ENCODE measurements at places on chromosomes 7 and 10.

DNA sequence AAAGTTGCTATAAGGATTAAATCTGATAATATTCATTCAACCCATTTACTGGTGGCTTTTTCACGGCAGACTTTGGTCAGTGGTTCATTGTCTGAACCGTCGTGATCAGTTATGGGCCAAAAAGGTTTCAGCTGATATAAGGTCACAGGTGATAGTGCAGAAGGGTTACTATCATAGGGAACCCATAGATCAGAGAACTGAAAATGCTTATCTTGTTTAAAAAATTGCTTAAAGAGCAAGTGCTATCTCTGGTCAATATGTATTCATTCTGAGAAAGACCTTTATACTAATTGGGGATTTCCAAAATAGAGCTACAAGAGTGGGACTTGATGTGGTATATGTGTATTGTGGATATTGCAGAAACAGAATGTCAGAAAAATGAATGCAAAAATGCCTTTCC is 147.8 kb upstream of the SEMA3E start:
- no peak for DNase-seq

DNA sequence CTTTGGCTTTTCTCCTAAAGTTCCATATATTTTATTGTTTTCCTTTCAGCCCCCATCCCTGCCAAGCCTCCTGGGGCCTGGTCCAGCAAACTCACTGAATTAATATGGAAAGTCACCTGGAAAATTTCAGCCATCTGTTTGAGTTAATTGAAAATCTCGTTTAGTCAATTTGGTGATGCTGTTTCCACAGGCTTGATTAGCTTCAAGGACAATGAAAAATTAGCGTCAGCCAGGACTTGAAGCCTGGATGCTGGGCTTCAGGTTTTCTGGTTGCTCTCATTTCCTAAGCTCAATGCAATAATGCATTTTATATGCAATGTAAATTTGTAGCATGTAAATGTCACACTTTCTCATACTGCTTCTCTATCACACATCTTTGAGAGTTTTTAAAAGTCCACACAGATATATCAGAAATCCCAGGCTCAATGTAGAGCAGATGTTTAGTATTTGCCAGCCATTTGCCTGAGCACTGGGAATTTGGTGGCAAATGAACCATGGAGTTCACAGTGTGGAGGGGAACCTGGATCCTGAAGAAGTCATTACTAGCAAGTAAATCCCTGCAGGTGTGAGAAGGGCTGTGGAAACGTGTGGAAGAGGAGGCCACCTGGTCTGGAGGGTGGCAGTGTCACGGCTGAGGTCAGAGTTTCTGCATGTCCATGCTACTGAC is 228.5 kb downstream of the PAXIP1 start:
- no peak for DNase-seq

DNA sequence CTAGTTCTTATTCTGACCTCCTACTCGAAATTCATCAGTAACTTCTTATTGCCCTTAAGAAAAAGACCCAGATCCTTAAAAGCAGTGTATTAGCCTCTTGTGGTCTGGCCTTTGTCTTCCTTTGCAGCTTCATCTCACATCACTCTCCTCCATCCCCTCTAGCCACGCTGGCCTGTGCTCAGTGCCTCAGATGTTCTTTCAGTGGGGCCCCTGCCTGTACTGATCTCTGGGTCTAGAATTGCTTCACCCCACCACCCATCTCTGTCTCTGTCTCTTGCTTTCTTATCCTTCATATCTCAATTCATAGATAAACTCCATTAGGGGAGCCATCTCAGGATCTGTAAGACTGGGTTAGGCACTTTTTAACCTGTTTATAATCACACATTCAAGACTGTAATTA is 1178.5 kb upstream of the C7orf33 start:
- no peak for DNase-seq

DNA sequence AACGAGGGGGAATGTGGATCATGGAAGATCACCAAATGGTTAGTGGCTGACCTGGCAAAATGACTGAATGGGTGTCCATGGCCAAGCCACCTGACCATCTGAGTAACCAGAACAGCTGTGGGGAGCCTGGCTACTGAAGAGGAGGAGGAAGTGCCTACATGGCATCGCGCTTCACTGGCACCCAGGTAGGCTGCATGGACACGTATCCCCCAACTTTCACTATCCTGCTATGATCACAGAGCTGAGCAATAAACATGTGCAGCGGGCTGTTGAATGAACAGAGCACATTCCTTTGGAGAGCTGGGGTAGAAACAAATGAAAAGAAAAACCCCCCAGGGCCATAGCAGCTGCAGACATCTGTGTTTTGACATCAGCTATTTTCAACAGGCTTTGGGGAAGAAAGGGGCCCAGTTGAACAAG is 6.5 kb downstream of the AKR1B1 start:
- DNase-seq: peak; percentile 19

DNA sequence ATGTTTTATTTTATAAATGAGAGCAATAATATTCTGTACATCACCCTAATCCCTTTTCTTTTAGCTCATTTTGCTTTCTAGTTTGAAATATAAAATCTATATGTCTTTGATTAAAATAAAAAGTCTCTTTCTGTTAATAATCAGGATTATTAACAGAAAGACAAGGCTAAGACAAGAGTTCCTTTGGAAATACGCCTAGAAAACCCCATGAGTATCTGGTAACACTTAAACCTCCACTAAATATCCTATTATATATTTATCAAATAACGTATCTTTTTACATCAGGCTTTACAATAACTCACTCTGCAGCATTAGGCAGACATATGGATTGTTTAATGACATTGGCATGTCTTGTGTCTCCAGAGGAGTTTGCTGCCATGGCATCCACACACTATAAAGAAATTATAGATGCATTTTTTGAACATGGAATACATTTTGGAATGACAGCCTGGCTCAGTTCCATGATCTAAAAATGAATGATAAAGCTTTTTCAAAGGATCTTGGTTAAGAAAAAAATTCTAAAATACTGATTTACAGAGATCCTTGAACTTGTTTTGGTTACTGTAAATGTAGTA is 98.7 kb downstream of the TMEM26 start:
- peak; percentile 82 for DNase-seq

DNA sequence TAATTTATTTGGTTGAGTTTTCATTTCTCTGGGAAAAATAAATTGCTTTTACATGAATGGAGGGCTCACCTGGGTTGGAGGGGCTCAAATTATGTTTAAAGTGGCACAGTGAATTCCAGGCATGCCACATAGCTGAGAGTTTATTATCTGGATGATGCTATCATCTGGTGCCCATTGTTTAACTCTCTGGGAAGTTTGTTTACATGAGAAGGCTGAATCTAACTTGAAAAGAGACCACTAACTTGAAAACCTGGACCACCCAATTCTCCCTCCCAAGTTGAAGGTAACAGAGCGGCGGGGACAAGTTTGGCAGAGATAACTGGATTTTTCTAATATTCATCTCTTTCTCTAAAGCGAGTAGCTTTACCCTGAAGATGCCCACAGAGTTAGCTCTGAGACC is 321.5 kb upstream of the GHITM start:
- no peak for DNase-seq

DNA sequence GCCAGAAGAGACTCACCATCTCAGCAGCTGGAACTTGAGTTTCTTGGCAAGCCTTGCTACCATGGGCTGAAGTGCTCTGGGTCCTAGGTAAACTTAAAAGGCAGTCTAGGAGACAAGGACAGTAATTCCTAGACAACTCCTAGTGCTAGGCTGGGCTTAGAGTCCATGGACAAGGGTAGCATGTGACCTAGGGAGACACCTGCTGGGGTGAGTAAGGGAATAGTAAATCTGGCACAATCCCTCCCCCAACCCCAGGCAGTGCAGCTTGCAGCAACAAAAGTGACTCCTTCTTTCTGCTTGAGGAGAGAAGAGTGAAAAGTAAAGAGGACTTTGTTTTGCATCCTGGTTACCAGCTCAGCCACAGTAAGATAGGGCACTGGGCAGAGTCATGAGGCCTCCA is 316.5 kb upstream of the IMMP2L start:
- no peak for DNase-seq

DNA sequence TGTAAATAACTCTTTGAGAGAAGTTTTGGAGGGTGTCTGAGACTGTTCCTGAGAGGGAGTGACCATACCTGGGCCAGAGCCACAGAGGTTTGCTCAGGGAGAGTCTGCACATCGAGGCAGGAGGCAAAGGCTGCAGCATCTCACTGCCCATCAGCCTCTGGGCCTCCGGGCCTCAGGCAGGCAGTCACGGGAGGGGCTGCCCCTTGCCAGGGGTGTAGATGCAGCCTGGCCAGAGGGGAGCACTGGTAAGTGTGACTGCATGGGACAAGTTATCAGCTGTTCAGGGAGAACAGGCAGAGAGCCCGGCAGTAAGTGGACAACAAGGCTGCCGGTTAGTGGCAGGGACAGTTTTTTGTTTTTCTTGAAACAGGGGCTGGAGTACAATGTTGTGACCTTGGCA is 55.9 kb downstream of the ZNF467 start:
- DNase-seq: no peak

- no peak for DNase-seq
These were observed 170.4 kb upstream of the C7orf33 start for GRCh38 chr7:148419856-148420832.

DNA sequence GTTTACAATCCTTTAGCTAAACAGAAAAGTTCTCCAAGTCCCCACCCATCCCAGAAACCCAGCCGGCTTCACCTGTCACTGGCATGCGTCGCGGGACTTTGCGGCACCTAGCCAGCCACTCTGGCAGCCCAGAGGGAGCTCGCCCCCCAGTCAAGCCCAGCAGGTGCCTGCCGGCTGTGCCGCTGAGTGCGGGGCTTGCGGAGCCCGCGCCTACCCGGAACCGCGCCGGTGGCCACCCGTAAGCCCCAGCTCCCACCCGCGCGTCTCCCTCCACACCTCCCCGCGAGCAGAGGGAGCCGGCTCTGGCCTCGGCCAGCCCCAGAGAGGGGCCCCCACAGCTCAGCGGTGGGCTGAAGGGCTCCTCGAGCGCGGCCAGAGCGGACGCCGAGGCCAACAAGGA is 446.1 kb downstream of the GRM8 start:
- no peak for DNase-seq

- DNase-seq: no peak
These were observed 167.7 kb upstream of the WDR11 start for GRCh38 chr10:120683454-120683853.

- no peak for DNase-seq
These were observed 434.7 kb upstream of the GRM3 start for GRCh38 chr7:86209036-86209435.

- peak; percentile 70 for DNase-seq
These were observed 109.4 kb upstream of the LANCL2 start for GRCh38 chr7:55255496-55256445.

DNA sequence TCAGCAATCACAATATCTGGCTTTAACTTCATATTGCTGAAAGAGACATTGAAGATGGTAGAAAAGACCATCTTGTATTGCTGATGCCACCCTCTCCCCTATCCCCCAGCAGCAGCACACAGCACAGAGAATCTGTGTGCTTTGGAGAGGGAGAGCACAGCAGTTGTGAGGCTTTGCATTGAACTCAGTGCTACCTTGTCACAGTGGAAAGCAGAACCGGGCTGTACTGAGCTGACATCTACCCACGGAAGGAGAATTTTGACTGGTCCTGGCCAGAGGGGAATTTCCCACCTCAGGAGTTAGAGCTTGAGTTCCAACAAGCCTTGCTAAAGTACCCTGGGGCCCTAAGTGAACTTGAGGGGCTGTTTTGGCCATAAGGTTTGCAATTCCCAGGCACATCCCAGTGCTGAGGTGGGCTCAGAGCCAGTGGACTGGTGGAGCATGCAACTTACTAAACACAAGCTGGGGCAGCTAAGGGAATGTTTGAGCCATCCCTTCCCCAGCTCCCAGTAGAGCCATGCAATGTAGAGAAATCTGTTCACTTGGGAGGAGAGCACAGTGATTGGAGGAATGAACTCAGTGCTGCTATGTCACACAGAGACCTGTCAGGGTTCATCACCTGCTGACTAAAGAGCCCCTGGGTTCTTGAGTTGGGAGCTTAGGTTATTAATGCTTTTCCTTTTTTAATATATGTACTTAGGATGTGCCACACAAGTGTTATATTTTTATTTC is 62.1 kb downstream of the OR13A1 start:
- DNase-seq: no peak

DNA sequence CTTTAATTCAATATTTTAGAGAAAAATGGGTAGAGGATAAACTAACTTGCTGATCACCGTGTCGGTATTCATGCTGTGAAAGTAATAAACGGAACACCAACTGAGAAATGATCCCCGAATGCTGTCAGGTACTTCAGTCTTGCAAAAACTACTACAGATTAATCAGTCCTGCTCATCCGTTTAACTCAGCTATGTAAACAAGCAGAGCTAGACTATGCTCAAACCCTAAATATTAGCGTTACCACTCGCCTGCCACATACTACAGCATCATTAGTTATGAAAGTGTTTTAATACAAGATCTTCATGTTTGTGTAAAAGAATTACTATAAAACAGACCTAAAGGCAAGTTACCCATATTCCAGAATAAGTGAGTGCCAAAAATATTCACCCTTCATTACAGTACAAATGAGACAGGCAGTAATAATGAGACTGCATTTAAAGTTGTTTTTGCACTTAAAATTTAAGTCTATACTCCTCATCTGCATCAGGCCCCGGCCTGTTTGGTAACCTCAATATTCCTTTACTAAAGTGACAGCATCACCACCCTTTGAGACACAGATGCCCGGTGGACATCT is 952 bp downstream of the DNMBP start:
- peak; percentile 33 for DNase-seq

DNA sequence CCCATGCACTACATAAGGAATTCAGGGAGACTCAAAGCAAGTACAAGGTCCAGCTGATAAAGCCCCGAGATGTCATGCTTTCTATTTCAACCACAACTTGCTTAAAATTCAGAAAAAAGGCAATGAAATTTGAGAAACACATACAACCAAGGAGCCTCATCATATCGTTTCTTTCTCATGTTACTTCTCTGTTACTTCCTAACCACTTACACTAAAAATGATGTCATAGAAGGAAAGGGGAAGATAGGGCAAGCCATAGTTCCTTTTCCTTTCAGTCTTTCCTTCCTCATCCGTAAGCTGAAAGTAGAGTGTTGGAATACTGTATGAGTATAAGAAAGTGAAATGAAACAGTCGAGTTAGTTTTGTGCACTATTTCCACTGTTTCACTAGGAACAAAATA is 27.9 kb upstream of the CDK14 start:
- no peak for DNase-seq

DNA sequence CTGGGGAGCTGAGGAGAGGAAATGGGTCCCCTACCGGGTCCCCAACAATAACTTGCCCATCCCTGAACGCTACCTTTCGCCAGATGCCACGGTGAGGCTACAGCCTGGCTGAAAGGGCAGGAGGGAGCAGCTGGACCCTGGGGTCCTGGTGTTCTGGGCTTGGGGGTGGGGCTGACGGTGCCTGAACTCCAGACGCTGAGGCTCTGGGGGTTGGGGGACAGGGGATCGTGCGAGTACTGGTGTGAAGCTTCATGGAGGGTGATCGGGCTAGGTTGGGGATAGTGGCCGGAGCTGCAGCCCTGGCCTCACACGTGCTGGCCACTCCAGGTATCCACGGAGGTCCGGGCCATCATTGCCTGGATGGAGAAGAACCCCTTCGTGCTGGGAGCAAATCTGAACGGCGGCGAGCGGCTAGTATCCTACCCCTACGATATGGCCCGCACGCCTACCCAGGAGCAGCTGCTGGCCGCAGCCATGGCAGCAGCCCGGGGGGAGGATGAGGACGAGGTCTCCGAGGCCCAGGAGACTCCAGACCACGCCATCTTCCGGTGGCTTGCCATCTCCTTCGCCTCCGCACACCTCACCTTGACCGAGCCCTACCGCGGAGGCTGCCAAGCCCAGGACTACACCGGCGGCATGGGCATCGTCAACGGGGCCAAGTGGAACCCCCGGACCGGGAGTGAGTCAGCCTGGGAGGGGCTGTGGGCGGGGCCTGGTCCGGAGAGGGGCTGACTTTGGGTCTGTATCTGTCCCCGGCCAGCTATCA is 8.3 kb downstream of the AEBP1 start:
- DNase-seq: no peak

All from skin of body (tissue), 3 donors.